Activated T-helper 1 cell treated with anti-CD3 and anti-CD28 coated beads, Interleukin-2, amount 50 U/mL, for 16 hours (primary cell): ENCODE measurements at places on chromosomes 7 and 10.

DNA sequence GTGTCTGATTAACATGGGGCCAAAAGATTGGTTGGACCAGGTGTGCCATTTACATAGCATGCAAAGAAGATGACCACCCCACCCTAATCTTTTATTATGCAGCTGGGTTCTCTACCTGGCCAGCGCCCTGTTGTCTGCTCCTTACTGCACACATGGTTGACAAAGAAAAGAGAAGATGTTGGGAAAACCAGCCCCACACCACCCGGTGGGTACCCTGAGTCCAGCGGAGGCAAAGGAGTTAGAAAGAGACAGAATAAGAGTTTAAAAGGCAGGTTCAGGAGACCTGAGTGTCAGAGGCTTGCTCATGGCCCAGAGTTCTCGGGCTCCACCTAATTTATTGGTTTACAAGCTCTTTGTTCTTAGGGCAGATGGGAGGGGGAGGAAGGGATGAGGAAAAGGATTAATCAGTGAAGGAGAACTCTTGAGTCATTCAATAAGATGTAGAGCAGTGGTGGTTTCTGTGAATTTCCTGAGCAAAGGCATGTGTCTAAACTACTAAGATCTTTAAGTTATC is 24.1 kb upstream of the ABCA13 start:
- DNase-seq: no peak

- DNase-seq: no peak
These were observed 72.7 kb downstream of the COL13A1 start for GRCh38 chr10:69874449-69874848.

DNA sequence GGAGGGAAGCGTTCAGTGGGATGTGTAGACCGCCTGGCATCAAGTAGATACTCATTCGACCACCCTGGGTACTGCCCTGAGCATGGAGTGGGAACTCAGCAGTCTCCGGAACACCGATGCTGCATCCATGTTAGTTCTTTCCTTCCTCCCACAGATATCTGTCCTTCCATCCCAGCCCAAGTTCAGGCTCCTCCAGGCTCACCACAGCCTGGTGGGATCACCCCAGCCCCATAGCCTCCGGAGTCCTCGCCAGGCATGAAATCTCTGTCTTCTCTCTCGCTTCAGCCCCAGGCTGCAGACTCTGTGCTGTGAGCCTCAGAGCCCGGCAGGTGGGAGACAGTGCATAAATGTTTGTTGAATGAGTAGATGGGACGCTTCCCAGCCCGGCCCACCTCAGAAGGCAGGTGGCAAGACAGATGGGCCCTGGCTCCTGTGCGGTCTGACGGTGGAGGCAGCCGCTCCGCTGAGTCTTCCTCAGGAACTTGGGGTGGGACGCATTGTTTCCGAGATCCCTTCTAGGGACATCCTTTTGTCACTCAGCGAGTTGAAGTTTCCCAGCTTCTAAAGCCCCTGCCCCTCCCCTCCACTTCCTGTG is 42.9 kb downstream of the ELFN1 start:
- no peak for DNase-seq

GRCh38 chr7:127322832-127323493 is 69.5 kb downstream of the ZNF800 start:
- no peak for DNase-seq

DNA sequence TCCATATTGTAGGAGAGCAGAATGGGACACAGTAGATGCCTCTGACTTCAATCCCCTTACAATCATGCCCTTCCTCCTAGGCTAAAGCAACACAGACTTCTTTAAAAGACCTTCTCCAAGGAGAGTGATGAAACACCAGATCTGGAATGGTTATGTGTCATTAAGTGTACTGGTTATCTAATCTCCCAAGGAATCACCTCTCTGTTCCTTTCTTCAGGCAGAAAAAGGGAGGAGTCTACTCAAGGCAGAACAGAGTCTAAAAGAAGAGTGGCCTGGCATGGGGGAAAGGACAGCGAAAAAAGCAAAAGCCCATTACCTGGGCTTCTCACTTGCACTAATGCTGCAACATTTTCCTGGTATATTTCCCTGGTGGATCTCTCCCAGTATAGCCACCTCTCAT is 2.9 kb downstream of the ELMO1 start:
- no peak for DNase-seq

- DNase-seq: no peak
These were observed 21.3 kb downstream of the TSPAN15 start for GRCh38 chr10:69472544-69472943.

GRCh38 chr10:49058463-49059255 is 56.7 kb downstream of the VSTM4 start:
- no peak for DNase-seq

GRCh38 chr7:139734395-139734794 is 43.4 kb downstream of the HIPK2 start:
- no peak for DNase-seq

- no peak for DNase-seq
These were observed 473.8 kb downstream of the KCNMA1 start for GRCh38 chr10:77163670-77164348.

DNA sequence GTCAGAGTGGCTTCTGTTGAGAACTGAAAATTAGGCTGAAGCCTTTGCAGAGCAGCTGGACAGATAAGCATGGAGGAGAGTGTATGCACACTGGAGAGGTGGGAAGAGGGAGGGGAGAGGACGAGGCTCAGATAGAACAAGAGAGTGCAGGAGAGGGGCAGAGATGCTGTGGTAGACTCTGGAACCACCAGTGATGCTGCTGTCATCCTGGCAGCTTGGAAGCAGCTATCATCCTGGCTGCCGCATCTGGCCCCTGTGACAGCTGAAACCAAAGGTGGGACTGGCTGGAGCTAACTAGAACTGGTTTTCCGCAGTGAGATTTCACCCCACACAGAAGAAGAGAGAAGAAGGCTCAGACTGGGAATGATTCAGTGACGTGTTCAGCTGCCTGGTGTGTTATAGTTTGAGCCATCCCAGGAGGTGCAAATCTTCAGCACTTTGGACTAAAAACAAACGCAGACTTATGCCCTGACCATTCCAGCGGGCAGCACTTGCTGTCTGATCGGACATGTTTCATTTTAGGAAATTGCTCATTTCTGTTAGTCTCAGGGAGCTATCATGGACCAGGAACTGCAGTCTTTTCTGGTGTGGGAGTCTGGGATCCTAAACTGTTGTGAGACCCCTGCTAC is 38.4 kb downstream of the EEPD1 start:
- DNase-seq: no peak

DNA sequence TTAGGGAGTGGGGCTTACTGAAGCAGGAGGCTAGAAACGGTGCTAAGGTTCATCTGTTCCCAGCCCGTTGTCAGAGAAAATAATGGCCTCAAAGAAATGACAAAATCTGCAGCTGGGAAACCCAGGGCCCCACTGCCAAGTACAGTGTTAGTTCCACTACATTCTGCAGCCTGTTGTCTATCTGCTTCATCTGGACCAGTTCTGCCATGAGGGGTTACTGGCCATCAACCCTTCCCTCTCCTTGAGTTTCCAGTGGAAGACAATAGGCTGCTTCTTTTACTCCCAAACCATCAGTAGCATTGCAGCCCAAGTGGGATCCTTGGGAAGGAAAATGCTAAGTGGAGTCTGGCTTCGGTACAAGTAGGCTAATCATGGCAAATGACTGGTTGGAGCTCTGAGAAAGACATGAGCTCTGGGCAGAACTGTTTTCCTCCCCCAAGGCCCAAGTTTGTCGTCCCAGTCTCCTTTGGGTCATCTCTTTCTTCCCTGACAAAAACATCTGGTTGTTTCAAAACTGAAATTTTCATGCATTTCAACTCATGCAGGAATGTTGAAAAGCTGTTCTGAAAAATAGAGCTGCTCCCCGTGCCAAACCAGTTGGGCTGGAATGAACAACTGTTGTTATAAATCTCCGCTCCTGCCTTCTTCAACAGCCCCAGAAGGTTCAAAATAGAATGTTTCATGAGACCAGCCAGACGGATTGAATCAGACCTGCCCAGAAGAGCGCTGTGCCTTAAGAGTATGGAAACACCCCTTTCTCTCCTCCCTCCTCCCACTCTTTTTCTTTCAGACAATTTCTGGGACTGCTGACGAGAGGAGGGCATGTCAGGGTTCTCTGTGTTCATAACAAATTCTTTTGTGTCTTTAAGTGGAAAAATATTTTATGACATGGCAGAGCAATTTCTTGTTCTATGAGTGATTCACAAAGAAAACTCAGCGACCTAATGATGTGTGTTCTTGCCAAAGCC is 116.6 kb downstream of the RAB18 start:
- no peak for DNase-seq

DNA sequence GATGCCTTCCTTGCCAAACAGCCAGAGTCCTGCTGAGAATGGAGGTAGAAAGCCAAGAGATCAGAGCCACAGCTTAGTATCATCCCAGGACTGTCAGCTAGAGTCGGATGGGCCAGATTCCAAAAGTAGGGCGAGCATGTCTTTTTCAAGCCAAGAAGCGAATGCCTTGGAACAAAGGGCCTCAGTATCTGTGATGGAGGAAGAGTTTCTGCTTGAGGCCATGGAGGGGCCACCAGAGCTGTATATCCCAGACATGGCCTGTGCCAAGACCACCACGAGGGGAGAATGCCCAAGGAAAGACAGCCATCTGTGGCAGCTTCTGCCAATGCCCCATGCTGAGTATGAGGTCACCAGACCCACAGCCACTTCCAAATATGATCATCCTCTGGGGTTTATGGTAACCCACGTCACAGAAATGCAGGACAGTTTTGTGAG is 44.3 kb upstream of the PPP1R17 start:
- no peak for DNase-seq

GRCh38 chr7:93475811-93476210 is 98.7 kb downstream of the CALCR start:
- no peak for DNase-seq

DNA sequence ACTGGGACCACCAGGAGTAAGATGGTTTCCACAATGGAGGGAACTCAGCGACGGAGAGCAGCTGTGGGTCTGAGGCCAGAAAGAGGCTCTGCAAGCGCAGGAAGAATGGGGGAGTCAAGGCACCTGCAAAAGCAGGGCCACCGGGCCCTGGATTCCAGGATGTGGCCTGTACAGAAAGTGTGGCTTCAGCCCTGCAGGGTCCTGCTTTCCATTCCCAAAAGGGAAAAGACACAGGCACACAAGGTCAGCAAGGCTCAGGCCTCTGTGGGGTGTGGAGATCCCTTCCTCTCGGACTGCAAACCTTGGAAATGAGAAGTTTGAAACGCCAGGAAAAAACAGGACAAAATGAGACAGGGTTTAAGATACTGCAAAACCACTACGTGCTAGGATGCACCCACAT is 232.5 kb downstream of the TNS3 start:
- DNase-seq: no peak

- DNase-seq: no peak
These were observed 57.0 kb downstream of the CDC123 start for GRCh38 chr10:12252882-12253546.

DNA sequence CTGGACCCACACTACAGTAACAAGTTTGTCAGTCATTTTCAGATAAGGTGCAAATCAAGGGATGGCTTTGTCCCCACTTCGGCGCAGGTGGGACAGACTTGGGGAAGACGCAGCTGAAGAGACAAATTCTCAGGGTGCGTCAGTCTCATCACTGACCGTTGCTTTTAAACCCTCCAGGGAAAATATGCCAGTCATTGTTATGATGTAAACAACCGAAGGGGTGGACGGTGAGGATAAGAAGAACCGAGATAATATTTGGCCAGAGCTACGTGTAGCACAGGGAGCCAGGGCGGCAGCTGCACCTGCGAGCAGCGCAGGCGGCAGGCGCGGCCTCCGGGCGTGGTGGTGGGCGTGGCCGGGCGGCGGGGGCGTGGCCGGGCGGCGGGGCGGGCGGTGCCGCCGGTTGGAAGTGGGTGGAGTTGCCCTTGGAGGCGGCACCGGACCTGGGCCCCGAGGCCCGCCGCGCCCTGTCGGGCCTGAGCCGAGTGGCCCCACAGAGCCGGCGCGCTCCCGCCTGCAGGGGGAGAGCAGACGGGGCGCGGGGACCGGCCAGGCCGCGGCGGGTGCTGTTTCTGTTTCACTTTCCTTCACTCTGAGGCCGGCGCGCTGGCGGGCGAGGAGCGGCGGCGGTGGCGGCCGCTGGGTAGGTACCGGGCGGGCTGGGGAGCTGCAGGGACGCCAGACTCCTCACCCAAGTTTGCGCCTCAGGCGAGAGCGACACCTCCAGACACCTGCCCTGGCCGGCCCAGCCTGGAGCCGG is at the start of gene PCGF5:
Gene PCGF5, plus strand, starts transcription at position 470 of the 760 bp plus-strand sequence. CDS start 2,209 bp downstream, outside the sequence.
- peak; percentile 86 for DNase-seq
